ENCODE measurements at places on chromosomes 7 and 10.

DNA sequence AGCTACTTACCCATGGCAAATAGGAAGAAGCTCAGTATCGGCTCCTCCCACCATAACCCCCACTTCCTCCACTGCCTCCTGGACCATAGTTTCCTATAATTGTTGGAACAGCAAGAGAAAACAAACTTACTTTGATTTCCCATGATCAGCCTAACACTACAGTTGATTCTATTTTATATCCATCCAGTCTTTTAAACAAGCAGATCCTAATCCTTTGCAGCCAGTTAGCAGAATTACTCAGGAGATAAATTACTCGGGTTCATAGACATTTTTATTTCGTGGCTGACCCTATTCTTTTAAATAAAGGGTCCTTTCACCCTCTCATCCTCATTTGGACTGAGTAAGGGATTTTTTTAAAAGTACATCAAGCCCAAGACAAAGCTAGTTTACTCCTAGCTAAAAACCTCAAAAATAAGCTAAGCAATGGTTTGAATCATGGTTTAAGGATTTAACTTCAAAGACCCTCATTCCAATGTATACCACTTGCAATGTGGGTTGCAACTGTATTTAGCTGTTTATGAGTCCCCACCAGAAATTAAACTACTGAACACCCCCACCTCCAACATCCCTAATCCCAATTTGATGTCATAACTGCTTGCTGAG lies 8.0 kb downstream of the HNRNPA2B1 start:
- no peak for DNase-seq

- DNase-seq, result no peak
Measured at GRCh38 chr10:11509036-11509435, 102.4 kb downstream of the USP6NL start.

GRCh38 chr7:156474241-156474743 lies 166.3 kb upstream of the RNF32 start:
- DNase-seq, result no peak

DNA sequence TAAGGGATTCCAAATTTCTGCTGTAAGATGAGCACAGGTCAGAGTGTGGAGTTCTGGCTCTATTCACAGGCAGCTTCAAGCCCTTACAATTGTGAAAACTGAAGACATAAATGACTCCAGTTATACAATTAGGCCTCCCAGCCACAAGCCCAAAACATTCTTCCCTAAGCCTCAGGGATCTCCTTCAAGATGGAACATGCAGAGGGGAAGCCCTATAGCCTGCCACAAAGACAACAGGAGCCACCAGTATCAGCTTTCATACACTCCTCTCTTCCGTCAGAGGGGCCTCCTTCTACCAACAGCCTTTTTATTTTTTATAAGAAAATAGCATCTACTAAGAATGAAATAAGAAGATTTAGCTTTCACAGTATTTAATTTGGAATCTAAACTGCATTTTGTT lies 46.5 kb downstream of the DLD start:
- DNase-seq, result no peak

GRCh38 chr7:6489612-6490011 lies 41.9 kb upstream of the DAGLB start:
- no peak for DNase-seq

GRCh38 chr10:28796606-28797512 lies 119.5 kb downstream of the BAMBI start:
- no peak for DNase-seq

DNA sequence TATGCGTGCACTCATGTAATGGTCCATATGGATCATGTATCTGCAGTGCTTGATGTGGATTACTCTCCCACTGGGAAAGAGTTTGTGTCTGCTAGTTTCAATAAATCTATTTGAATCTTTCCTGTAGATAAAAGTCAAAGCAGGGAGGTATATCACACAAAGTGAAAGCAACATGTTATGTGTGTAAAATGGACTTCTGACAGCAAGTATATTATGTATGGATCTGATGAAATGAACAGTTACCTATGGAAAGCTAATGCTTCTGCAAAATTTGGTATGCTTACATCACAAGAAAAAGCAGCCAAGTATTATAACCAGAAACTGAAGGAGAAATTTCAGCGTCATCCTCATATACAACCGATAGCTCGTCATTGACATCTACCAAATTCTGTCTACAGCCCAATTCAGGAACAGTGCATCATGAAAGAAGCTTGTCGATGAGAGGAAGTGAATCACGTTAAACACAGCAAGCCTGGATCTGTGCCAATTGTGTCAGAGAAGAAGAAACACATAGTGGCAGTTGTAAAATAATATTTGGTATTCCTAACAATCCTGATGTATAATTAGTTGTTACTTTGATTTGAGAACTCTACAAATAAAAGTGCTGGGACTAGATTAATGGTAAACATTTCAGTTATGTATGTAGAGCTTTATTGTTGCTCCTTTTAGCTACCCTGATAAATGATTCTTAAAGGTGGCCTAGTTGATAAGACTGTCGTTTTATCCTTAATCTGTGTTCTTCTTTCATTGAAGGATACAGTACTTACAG lies 14.2 kb upstream of the SYPL1 start:
- DNase-seq, result no peak

DNA sequence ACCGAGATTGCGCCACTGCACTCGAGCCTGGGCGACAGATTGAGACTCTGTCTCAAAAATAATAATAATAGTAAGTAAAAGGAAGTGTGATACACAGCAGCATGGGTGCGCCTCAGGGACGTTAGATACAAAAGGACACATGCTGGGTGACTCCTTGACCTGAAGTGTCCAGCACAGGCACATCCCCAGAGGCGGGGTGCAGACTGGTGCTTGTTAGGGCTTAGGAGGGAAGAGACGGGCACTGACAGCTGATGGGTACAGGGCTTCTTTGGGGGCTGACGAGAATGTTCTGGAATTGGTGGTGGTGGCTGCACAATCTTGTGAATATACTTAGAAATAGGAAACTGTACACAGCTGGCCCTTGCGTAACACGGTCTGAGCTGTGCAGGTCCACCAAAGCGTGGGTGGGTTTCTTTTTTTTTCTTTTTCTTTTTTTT lies 61.8 kb upstream of the DNAJB6 start:
- no peak for DNase-seq

DNA sequence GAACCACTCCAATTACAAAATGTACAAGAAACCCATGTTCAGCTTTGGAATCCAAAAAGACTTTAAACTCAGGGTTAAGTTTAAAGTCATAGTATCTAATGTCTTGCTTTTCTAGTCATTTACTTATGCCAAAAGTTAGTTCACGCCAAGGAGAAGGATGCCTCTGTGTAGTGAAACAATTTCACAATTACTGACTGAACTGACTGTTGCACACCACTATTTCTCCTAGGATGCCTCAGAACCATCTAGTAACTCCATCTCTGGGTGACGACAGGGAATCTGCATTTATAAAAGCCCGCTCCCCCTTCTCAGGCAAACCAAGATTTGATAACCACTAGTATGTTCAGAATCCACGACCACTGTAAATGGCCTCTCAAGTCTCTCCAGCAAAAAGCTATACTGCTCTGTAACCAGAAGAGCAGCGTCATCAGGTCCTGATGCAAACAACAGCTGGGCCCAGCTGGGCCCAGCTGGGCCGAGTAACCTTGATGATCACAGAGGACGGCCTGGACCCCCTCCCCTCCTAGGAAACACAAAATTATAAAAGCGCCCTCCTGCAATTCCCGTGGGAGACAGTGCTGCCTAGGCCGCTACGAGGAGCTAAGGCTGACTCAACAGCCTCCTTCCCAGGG lies 680 bp upstream of the ADO start:
- no peak for DNase-seq

DNA sequence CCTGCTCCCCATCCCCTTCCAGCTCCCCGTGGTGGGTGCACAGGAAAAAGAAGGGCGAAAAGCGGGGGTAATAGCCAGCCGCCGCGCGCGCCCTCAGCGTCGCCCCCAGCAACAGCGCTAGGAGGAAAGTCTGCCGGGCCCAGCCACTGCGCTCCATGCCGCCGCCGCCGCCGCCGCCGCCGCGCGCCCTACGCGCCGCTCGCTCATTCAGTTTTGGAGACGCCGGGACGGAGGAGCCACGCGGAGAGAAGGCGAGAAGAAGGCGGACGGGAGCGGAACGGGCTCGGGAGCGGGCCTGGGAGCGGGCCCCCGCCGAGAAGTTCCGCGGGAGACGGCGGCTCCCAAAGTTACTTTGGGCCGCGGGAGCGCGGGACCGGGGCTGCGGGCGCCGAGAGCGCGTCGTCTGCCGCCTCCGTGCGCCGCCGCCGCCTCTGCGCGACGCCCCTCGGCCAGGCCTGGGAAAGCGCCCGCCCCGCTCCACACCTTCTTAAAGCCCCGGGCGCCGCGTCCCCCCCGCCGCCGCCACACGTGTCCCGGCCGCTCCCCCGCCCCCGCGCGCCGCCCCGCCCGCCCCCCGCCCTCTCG lies at the start of gene RELN:
RELN (minus strand) TSS at position 459 of the 585 bp plus-strand sequence; CDS start at position 157, 302 bp downstream.
- no peak for DNase-seq

DNA sequence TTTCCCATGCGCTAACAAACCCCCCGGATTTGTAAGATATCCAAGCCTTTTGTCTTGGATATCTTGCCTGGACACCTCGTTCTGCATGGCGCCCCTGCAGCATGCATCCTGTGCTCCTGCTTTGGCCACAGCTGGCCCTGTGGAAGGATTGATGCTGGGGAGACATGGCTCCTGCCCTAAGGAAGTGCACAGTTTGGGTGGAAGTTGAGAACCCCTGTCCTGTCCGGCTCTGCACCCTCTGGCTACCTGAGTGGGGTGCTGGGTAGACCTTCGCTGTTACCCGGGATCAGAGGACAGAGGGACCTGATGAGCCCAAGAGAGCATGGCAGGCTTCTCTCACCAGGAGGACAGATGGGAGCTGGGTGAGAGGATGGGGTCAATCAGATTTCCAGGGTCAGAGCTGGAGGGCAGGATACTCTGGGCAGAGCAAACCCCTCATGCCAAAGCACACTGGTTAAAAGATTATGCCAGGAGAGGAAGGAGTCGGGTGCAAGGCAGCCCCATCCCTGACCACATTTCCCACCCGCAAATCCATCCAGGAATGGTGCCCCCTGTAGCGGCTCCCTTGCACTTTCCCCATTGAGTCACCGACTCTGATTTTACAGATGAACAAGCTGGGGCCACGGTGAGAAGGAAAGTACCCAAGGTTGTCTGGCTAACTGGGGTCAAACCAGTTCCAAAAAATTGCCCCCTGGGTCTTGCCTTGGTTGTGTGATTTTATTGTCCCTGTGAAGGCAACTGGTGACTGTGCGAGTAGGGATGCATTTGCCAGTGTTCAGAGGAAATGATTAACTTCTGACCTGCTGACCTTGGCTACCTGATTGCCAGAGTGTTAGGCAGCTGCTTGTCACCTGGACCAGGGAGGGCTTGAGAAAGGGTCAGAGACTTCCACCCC lies 290.1 kb upstream of the ZMIZ1 start:
- no peak for DNase-seq

DNA sequence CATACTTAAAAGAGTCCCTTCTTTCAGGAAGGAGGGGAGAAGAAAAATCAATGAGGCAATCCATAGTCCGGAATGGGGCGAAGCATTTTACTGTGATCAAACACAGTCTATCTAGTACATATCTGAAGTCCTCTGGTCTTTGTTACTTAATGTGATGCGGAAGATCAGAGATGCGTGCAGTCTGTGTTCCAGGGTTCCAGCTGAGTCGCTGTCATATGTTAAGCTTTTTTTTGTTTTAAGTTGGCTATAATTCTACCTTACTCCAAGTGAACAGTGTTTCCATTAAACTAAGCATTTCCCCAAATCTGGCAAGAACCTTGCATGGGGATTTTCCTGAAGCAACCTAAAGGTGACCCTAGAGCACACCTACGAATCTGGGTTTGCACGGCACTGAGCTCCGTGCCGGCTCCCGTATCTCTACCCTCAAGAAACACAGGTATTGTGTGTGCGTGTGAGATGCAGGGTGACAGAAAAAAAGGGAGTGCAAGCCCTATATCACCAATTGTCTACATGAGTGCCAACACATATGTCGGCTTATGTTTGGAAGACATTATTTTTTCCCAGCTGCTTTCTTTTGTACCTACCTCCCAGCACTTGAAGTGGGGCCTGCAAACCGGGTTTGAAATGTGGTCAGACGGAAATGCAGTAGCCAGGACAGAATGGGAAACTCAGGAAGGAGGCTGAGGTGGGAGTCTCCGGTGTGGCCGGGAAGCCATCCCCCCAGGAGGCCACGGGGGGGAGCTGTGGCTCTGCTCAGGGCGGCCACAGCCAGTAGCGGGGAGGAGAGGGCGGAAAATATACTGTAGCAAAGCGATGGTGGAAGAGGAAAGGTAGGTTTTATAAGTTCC lies 435.8 kb upstream of the MGMT start:
- DNase-seq, result peak; percentile 44

DNA sequence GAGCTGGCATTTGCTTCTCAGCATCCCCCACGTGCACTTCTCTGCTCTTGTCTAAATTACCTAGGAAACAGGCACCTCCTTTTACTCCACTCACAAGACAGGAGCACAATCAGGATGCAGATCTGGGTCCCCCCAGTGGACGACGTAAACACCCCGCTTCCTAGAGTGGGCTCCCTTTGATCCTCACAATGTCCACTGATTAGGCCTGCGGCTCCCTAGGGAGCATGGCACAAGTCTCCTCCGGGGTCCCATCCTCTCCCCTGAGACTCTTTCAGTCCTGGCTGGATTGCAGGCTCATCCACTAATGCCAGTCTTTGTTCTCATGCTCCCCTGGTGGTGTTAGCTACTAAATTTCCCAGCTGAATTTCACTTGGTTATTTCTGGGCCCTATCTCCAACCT lies 98.3 kb downstream of the GLI3 start:
- DNase-seq, result no peak

DNA sequence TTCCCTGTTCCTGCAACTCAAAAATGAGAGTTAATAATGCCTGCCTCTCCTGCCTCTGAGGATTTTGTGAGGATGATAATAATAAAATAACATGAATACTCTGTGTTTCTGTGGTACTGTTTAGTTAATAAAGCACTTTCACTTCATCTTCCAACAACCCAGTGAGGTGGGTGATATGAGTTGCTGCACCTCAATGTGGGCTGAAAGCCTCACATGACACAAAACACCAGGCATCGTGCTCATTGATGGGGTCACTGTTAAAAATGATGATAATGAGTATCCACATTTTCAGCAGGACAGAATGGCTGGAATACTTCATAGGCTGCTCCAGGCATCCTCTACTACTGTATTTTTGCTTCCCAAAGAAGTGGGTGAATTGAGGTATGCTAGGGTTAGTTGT lies 222.8 kb upstream of the NRP1 start:
- DNase-seq, result no peak

DNA sequence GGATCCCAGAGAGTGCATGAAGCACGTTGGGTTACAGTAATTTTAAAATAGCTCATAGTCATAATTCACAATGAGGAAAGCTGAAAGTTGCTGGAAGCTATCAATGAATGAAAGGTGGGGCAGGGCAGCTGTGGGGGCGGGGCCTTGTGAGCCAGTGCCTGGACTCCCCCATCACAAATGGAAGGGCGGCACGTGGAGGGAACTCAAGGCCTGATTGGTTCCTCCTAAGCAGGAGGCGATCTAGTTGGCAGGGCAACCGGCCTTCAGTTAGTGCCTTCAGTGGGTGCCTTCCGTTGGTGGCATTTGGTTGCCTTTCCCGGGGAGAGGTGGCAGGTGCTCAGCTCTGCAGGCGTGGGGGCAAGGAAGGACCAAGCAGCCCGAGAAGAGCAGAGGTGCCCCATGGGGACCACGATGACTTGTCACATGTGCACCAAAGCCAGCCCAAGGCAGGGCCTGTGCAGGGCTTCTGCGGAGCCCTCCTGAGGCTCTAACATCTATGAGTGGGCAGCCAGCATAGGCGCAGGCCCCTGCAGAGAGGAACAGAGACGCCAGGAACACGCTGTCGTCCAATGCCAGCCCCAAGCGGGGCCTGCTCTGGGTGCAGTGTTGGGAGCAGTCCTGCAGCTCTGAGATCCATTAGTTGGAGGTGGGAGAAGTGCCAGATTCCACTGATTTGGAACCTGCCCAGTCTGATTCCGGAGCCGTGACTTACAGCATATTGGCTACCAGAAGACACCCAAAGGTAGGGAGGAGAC lies 59.8 kb upstream of the PDSS1 start:
- DNase-seq, result no peak
